Upper lobe of right lung (tissue), 1 donor: ENCODE measurements at places on chromosomes 2 and 18. TPM values are rescaled to one million over a fixed set of nuclear protein-coding genes. Genes with fewer than 3 reads are reported as not detected.

The GATA6 gene
- 32.2 TPM for total RNA-seq

The RAD51AP2 gene
- not detected for total RNA-seq

The FBXO36 gene
- 1.8 TPM for total RNA-seq

The NT5C1B gene
- not detected for total RNA-seq

The ALK gene
- not detected for total RNA-seq

The TCF7L1 gene
- 21.1 TPM for total RNA-seq

The DNAJC5G gene
- total RNA-seq = not detected

The GAD1 gene
- total RNA-seq = not detected

The MOGAT1 gene
- 2.2 TPM for total RNA-seq

The MATN3 gene
- 11.7 TPM for total RNA-seq

The EGR4 gene
- total RNA-seq = not detected

The KCNJ3 gene
- not detected for total RNA-seq

The KYNU gene
- 34.5 TPM for total RNA-seq

The DHRS9 gene
- 7.6 TPM for total RNA-seq

The EMILIN2 gene
- total RNA-seq = 35.2 TPM
